ENCODE measurements at places on chromosomes 6 and 20.

DNA sequence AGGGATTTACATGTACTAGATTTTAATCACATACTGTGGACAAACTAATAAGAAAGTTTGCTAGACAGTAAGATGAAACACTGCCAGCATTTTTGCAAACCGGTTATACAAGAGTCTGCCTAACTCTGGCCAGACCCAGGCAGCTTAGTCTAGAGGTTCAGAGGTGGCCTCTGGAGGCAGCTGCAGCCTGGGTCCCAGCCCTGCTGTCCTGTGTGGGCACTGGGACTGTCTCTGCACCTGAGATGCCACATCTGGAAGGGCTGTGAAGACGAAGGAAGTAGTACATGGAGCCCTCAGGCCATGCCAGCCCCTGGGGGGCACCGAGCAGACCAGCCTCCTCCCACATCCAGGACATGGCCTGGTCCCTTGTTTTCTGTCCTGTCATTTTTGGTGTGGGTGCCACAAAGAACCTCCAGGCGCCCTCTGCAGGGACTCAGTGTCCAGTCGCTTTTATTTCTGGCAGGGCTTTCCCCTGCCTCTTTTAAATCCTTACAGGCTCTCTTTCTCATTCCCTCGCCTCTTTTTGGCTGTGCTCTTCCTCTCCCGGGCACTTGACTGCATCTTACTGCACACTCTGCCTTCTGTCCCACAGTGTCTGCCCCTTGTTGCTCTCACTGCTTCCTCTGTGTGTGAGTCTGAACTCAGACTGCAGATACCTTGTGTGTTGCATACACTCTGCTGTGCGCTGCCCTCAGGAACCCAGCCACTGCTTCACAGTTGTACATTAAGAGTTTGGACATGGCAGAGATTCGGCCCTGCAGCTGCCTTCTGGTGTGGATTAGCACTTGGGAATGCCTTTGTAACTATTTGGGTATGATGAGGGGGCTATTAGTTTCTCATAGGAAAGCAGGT, 216.7 kb downstream of the ZDHHC14 start:
- DNase-seq, result peak; percentile 11

DNA sequence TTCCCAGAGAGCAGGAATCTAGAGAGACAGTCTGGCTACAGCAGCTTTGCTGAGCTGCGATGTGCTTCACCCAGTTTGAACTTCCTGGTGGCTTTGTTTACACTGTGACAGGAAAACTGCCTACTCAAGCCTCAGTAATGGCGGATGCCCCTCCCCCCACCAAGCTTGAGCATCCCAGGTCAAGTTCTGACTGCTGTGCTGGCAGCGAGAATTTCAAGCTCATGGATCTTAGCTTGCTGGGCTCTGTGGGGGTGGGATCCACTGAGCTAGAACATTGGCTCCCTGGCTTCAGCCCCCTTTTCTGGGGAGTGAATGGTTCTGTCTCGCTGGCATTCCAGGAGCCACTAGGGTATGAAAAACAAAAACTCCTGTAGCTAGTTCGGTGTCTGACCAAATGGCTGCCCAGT, 91.0 kb upstream of the ESR1 start:
- no peak for DNase-seq

GRCh38 chr6:40721271-40721952, 134.2 kb upstream of the LRFN2 start:
- no peak for DNase-seq

DNA sequence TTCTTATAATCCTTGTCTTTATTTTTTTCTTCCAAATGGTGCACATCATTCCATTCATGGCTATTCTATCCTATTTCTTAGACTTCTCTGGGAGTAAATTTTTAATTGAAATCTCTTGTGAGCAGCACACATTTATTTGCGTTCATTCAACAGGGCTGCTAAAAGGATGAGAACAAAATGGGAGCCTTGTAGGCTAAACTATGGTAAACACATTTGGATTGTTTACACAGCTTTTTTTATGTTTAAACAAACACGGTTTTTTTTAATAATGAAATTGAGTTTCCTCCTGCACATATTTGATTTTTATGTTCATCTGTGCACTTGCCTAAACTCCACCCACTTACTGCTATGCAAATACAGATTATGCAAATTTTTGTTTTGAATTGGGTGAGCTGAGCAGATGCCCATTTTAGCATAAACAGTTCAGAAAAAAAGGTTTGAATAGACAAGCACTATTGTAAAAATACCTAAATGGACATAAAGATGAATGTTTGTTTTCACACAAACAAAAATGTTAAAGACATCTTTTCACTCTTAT, 92.0 kb downstream of the OLIG3 start:
- no peak for DNase-seq

GRCh38 chr20:10304471-10305046, 85.9 kb downstream of the SNAP25 start:
- DNase-seq, result no peak

- DNase-seq, result no peak
These were observed 27.1 kb downstream of the BCAS1 start for GRCh38 chr20:54043076-54043967.

DNA sequence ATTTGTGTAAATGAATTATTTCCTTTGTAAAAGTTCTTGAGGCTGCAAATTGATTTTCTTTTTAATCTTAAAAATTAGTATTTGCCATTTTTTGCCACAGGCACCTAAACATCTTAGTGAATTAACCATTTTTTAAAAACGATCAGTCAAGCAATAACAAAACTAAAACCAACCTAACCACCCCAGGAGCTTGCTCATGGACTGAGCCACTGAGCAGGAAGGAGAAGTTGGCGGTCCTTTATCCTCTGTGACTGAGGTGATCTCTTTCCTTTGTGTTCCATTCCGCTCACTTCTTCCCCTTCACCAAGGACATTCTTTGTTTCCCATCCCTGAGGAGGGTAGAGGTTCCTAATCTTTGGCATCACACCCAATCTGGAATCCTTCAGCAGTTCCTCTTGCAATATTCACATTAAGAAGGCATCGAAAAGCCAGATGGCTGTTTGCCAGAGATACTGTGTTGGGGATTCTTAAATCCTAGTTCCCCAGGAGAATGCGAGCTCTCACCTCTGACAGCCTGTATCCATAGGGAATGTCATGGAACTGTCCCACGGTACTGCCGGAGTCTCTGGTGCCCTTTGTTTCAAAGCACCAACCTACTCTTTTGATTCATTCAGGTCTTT, 30.5 kb downstream of the RPRD1B start:
- DNase-seq, result no peak

DNA sequence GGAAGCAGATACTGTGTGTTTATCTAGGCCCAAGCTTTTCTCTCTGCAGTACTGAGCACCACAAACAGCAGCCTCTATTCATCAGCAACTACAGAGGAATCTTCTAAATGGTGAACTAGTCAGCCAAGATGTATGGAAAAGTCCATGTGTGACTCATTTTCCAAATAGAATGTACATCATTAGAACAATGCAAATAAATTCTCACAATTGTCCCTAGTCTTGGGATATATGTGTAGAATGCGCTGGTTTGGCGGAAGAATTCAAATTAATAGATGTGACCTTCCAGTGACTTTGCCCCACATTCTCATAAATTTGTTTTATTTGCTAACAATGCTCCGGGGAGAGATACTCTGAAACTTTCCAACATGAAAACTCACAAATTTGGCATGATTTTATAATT, 436.2 kb downstream of the CBLN4 start:
- no peak for DNase-seq

DNA sequence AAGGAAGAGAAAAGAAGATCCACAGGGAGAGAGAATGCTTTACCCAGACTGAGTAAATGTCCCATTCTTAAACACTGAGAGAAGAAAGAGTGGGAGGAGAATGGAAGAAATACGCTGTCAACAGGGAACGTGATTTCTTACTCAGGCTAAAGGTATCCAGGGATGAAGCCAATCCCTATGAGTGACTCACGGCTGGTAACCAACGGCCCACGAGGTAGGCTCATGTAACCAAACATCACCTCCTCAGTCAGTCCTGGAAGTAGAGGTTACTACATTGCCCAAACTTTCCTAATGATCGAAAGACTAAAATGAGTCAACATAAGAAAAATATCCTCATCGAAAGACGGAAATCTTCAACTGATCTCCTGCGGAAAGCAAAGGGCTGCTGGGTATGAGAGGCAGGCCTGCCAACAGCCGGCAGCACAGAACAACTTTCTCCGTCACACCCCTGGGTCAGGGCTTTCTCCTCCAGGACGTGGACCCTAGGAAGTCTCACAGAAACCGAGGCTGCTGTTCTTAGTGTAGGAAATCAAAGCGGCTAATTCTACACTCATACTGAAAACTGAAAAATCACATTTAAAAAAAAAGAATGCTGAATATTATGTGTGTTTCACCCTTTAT, 292.6 kb downstream of the GMDS start:
- DNase-seq, result no peak

GRCh38 chr6:22468256-22468965, 101.0 kb upstream of the HDGFL1 start:
- DNase-seq, result no peak

DNA sequence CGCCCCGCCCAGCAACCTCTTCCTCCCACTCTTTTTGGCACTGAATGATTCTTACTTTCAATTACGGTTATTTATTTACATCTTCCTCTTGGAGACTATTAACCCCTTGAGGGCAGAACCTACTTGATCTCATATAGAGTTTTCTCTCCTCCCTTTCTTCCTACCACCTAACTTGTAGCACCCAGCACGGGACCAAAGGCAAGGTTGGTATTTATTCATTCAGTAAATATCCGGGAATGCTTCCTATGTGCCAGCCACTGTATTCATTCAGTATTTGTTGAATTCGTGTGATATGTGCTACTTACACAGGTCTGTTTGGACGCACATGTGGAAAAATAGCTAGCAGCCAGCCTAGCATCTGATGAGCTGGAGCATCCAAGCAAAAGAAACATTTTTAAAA, 1.3 kb upstream of the CNKSR3 start:
- no peak for DNase-seq

- no peak for DNase-seq
These were observed 149.4 kb downstream of the PREX1 start for GRCh38 chr20:48678421-48678820.

- no peak for DNase-seq
These were observed 560.4 kb downstream of the CD109 start for GRCh38 chr6:74256381-74256780.

- no peak for DNase-seq
These were observed 76.7 kb downstream of the BMP7 start for GRCh38 chr20:57189713-57190112.

Measured in stimulated activated CD4-positive, alpha-beta T cell treated with anti-CD3 and anti-CD28 coated beads, Interleukin-12 subunit alpha, Interleukin-12 subunit beta, amount 100 ng/mL, for 48 hours (primary cell).